ENCODE measurements at places on chromosomes 7 and 10.

DNA sequence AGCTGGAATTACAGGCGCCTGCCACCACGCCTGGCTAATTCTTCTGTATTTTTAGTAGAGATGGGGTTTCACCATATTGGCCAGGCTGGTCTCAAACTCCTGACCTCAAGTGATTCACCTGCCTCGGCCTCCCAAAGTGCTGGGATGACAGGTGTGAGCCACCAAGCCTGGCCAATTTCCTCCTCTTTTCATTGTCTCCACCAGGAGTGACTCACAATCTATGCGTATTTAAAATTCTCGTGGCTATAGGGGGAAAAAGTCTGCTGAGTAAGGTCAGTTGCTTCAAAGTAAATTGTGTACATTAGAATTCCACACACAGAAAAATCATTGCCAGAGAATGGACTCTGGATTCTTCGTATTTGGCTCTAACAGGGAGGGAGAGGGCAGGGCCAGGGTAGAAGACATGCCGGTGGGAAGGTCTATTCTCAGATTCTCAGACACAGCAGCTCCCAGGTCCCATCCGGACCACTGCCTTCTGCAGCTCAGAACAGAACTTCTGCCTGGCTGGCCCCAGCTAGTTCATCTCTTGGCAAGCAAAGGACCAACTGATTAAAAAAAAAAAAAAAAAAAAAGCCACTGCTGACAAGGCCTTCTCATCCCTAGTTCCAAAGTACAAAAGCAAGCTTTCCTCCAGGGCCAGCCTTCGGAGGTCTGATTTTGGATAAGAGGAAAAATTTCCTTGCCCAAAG, 22.2 kb downstream of the PSPH start:
- DNase-seq = no peak

DNA sequence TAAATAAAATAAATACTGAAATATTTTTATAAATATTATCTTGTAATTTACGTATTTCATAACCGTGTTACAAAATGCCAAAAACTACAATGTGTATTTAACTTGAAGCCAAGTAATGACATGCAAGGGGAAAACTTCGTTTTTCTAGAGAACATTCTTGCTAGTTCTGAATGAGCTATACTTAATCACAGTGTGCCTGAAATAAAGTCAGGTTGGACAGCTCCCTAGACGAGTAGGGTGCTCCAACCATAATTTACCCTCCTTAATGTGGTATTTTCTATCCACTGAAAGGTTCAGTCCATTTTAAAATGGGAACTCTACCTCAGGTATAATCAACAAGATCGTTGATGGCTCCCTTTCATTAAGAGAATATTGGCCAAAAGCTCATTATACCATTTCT, 194.5 kb upstream of the AHR start:
- DNase-seq = no peak

GRCh38 chr7:39153647-39154046, 175.9 kb downstream of the POU6F2 start:
- no peak for DNase-seq

GRCh38 chr7:4692055-4692454, 10.0 kb downstream of the FOXK1 start:
- no peak for DNase-seq

DNA sequence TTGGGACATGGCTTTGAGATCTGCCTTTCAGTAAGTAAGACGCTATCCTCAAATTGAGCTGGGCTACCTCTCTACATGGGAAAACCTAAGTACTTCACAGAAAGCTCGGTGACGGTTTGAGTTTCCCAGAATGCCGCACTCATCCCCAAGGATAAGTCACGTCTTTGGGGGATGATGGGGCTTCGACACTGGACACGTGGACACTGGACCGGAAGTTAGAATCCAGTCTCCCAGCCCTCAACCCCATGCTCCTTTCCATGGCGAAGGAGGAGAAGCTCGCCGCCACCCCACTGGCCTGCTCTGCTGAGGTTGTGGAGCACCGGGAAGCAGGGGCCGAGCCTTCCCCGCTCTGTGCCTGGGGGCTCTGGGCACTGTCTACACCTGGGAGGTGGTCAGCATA, 27.5 kb downstream of the PTPRE start:
- no peak for DNase-seq

DNA sequence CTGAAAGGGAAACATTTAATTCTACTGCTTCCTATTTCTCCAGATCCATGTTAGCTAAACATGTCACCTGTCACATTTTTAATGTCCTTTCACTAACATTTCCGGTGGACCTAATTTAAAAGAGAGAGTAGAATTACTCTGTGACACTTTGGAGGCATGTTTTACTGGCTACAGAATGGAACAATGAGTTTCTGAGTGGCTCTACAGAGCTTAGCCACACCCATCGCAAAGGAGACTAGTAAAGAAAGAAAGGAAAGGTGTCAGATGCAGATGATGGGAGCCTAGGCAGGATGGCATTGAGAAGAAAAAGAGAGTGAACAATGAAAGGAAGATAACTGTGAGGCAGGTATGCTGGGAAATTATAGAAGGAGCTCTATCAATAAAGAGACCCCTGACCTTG, 35.9 kb downstream of the NDUFB2 start:
- no peak for DNase-seq

GRCh38 chr10:79148452-79149344, 79.9 kb downstream of the ZMIZ1 start:
- DNase-seq = no peak

GRCh38 chr7:28830846-28831245, 127.3 kb downstream of the TRIL start:
- no peak for DNase-seq

DNA sequence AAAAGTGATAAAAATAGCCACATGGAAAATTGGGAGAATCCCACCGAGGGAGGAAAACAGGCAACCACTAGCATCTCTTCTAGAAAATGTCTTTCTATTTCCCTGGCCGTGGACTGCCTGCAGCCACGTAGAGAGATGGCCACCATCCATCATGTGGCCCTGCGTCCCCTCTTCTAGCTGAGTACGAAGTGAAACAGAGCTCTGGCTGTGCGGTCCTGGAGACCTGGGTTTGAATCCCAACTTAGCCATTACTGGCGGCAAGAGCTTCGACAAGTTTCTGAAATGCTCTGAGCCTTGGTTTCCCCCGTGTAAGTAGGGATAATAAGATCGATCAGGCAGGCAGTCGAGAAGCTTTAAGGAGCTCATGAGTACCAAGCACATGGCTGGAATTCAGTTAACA, 32.9 kb downstream of the ZCCHC24 start:
- DNase-seq = no peak

DNA sequence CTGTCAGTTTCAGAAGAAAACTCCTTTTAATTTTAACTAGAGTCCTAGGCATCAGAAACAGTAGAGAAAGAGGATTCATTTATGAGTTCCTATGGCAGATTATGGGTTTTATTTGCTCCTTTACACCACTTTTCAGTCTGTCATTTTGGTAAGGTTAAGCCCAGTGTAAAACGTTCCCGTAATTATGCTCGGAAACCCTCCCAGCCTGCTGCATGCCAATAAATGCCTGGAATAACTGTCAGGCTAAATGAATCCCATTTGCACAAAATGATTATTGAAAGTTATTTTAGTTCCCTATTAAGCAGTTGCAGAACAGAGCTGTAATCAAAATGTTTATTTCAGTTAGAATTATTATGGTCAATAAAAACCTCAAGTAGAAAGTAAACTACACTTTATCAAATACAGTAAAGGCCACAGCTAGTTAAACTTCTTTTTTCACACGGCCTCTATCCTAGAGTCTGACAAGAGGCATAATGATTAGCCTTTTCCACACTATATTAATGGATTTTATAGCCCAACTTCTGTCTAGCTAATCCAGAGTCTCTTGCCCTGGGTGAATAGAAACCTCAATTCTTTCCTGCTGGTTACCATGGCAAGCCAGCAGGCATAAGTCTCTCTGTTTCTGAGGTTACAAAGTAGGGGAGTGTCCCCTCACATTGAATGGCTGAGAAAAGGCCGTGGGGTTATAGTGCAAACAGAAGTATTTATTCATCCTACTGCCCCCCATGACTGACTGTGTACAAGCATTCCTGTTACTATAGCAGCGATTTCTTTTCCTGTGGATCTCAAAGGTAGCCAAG, 80.8 kb upstream of the NPVF start:
- DNase-seq = no peak

GRCh38 chr7:6422926-6423632, 24.7 kb downstream of the DAGLB start:
- no peak for DNase-seq

GRCh38 chr10:4607681-4608080, 218.3 kb upstream of the AKR1E2 start:
- DNase-seq = no peak

DNA sequence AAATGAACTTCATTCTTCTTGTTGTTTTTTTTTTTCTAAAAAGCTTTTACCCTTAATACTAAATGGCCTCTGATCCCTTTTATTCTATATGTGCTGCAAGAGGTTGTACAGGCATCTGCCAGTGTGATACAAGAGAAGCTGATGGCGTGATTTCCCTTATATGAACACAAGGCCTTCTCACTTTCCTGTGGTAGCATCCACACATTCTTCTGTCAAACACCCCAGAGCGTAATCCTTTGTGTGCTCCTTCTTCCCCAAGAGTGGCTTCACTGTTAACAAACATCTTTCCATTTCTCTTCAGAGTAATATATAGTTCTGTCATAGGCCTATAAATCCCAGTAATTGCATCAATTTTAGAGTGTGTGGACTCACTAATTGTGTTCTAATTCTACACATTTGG, 86.3 kb upstream of the CAPZA2 start:
- no peak for DNase-seq

GRCh38 chr10:49319206-49319605, 20.2 kb downstream of the C10orf71 start:
- DNase-seq = no peak

- DNase-seq = no peak
Observed at GRCh38 chr7:106110238-106110560, 1.9 kb downstream of the SYPL1 start.

DNA sequence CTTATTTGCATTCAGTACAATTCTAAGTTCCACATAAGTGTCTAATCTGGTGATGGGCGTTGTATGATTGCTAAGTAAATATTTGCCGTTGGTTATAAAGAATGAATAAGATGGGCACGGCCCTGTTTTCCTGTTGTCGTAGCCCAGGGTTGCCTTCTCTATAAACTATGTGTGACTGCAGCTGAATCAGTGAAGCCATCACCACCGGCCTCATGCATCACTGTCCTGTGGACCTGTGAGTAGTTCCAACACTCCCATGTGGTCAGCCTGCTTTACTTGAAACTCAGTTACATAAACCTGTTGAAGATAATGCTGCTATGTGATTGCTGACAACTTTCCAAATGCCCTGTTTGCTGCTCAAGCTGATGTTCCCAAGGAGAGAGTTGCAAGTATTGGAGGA, 21.6 kb upstream of the KLF6 start:
- DNase-seq = no peak

GRCh38 chr10:31383810-31384588, 65.0 kb downstream of the ZEB1 start:
- no peak for DNase-seq

DNA sequence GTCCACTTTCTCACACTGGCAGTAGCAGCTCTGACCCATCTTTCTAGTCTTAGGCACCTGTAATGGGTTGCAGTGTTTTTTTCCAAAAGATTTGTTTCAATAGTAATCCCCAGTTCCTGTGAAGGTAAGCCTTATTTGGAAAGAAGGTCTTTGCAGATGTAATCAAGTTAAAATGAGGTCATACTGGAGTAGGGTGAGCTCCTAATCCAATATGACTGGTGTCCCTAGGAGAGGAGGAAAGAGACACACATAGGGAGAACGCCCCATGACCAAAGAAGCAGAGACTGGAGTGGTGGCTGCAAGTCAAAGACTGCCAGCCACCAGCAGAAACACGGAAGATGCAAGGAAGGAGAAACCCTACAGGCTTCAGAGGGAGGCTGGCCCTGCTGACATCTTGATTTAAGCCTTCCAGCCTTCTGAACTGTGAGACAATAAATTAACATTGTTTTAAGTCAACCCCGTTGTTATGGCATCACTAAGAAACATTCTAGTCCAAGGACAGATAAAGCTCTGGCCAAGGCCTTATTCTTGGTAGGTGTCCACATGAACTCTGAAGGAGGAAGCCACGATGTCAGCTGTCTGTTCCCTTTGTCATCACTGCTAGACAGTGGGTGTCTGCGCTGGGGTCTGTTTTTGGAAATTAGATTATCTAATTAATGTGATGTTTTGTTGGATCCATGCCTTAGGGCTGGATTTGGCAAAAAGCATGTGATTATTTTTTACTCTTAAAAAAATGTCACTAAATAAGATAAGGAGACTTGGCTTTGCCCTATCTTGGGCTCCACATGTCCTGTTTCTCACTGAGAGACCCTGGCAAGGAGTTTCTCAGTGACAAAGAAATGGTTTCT, 214.9 kb downstream of the KCNMA1 start:
- no peak for DNase-seq

- no peak for DNase-seq
Observed at GRCh38 chr7:145088111-145088745, 252.4 kb upstream of the TPK1 start.

DNA sequence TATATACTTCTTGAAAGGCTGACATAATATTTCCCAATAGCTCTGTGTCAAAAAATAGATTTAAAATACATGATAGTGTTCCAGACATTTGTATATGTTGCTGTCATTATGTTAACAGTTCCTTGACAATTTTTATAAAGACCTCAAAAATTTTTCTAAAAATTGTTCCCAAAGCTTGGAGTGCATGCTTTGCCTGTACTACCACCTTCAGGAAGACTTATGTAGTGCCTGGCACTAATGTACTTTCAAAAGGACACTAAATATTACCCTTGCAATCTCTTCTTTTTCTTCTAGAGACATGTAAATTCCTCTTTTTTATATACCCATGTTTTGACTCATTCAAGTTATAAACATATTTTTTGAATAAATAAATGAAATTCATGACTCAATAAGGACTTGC, 48.0 kb upstream of the SP8 start:
- DNase-seq = no peak

DNA sequence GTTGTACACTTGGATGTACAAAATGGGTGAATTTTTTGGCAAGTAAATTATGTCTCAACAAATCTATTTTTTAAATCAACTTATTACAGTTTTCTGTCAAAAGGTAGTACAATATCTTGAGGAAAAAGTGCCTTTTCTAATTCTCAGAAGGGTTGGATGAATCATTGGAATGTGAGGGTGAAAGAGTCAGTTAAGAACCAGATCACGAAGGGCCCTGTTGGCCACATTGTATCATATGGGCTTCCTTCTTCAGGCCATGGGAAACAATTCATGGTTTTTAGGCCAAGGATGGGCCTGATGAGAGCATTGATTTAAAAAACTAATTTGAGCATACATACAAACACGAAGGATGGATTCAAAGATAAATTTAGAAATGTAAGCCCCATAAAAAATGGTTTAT, 503.7 kb downstream of the TNS3 start:
- no peak for DNase-seq

DNA sequence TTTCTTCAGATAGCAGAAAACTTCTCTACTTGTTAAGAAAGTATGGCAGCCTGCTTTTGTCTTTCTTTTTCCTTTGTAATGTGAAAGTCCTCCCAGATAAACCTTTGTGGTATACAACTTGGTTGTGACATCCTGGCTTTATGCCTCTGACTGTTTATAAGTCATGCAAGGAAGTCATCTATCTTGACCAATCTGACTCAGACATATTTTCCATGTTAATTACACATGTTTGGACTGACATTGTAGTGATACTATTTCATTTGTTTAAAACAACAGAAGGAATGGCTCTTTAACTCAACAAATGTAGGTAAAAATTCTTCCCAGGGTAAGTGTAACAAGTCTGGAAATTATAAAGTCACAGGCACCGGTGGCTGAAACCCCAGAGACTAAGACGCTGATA, 341.6 kb upstream of the MEOX2 start:
- DNase-seq = no peak

All from AG04449 (cell line).